Colonic mucosa (tissue), 4 donors: ENCODE measurements at places on chromosomes 3 and 15.
A peak's percentile ranks its signal among the peaks of the same experiment; 100 is the strongest.

DNA sequence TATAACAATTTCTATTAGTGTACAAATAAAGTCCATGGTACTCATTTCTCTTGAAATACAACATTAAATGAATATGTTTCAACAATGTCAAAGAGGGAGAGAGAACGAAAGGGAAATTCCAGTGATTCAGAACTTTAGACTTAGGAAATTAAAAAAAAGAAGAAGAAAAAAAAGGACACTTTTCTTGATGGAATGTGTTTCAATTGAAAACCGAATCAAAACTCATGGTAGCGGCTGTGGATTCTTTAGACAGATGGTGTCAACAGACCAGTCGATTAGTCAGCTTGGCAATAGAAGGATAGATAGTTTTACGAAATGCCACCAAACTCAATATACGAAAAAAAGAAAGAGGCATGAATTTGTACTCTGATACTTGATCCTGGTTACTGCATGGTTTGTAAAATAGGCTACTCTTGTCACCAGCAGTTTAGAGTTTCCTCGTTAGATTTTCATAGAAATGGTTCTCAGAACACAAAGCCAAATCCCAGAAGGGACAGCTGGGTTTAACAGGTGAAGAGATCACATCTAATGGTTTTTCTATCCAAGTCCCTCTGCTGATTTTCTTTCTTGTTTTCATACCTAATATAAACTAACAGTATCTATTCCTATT, 793.5 kb downstream of the ROBO1 start:
- no peak for DNase-seq
- no peak overlapping the region for H3K27ac ChIP-seq
- H3K4me3 ChIP-seq = no peak overlapping the region
- H3K4me1 ChIP-seq = no peaks in the 10 kb centered on the region

DNA sequence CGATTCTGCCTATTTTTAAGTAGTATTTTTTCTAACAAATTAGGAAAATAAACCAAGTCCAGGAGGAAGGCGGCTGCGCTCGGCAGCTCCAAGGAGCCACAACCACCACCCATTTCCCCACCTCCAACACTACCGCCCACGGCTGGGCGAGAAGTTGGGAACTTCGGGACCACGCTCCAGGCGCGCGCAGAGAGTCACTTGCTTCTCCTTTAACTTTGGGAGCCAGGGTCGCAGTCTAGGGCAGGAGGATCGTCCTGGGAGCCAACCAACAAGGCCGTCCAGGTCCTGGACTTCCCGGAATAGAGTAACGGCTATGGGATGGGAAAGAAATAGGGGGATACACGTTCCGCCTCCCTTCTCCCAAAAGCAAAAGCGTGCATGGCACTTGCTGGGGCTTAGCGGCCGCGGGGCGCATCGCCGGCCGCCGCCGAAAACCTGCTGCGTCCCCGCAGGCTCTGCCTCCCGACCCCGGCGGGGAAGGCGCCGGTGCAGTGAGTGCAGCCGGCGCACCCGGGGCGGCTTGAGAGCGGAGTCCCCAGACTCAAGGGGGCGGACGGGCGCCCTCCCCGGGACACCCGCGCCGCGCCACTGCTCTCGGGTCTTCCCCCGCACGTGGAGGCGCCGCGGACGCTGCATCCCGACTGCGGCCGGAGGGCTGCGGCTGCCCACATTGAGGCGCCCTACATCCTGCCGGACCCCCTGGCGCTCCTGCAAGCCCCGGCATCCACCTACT, 699 bp downstream of the MEGF11 start:
- H3K27ac ChIP-seq = no peak overlapping the region
- H3K4me1 ChIP-seq = peaks cover 18% of the 10 kb centered on the region
- peaks cover 56% of the 10 kb centered on the region for H3K27me3 ChIP-seq
- no peaks in the 10 kb centered on the region for H3K36me3 ChIP-seq
- H3K4me3 ChIP-seq = peak overlapping the region; percentile 47
- no peak for DNase-seq

GRCh38 chr3:52529376-52530333, 4.0 kb downstream of the NT5DC2 start:
- H3K36me3 ChIP-seq = no peaks in the 10 kb centered on the region
- DNase-seq = no peak
- no peaks in the 10 kb centered on the region for H3K27me3 ChIP-seq
- H3K27ac ChIP-seq = no peak overlapping the region

DNA sequence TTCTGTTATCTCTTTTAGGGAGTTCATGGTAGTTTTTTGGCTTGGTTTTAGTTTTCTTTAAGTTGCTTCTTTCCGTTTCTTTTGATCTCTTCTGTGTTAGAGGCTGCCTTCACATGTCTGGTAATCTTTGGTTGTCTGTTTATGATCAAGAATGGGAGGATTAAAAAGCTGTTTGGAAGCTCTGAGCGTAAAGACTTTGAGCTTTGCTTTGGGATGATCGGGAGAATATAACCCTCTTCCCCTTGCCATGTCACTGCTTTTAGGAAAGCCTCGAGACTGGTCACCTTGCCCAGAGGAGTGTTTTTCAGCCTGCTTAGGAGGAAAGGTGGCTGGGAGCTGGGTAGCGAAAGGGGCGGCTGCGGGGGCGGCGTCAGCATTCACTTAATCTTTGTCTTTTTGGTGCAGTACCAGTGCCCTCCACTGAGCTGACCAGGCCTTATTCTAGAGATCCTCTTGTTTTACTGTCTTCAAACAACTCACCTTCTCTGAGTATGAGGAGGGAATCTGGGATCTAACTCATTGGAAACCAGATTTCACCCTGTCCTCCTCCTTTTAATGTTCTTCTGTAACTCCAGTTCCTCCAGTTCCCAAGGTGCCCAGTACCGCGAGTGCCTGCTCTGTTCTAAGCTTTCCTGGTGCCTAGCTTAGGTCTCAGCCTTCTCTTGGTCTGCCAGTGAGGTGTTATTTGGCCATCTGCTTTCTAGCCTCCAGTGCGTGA, 15.5 kb downstream of the TATDN2 start:
- peaks cover 2% of the 10 kb centered on the region for H3K36me3 ChIP-seq
- DNase-seq = no peak
- H3K4me3 ChIP-seq = no peak overlapping the region
- no peak overlapping the region for H3K27ac ChIP-seq
- no peaks in the 10 kb centered on the region for H3K27me3 ChIP-seq
- no peaks in the 10 kb centered on the region for H3K4me1 ChIP-seq

DNA sequence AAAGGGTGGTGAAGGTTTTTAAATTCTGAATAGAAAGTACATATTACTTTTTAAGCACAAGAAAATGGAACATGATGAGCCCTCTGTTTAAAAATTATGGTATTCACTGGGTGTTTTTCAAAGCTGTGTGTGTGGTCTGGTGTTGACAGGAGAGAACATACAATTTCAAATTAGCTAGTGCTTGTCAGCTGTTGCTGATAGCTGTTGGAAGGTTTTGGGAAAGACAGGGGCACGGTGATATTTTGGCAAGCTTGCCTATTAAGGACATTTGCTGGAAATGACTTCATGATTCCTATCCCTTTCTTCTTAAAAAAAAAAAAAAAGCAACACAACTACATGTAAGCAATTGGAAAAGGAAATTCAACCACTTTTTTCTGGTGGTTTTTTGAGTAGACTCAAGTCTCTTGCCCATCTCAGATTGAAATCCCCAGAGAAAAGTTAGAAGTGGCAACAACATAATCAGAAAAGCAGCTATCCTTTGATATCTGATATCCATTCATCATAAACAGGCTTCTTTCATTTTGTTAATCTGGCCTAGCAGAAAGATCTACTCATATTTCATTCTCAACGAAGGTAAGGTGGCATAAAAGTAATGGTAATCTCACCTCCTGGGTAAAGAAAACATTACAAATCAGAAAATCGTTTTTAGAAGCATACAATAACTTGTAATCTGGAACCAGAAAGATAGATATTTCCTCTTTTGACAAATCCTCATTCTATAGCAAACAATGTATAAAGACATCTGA, 130.0 kb downstream of the RBMS3 start:
- no peak overlapping the region for H3K4me3 ChIP-seq
- H3K36me3 ChIP-seq = no peaks in the 10 kb centered on the region
- H3K4me1 ChIP-seq = no peaks in the 10 kb centered on the region
- no peak for DNase-seq

GRCh38 chr15:41511899-41512369, 1.7 kb downstream of the LTK start:
- H3K36me3 ChIP-seq = no peaks in the 10 kb centered on the region
- peak; percentile 36 for DNase-seq
- H3K27ac ChIP-seq = no peak overlapping the region
- H3K4me1 ChIP-seq = peaks cover 12% of the 10 kb centered on the region
- H3K4me3 ChIP-seq = peak overlapping the region; percentile 40
- peaks cover 23% of the 10 kb centered on the region for H3K27me3 ChIP-seq

DNA sequence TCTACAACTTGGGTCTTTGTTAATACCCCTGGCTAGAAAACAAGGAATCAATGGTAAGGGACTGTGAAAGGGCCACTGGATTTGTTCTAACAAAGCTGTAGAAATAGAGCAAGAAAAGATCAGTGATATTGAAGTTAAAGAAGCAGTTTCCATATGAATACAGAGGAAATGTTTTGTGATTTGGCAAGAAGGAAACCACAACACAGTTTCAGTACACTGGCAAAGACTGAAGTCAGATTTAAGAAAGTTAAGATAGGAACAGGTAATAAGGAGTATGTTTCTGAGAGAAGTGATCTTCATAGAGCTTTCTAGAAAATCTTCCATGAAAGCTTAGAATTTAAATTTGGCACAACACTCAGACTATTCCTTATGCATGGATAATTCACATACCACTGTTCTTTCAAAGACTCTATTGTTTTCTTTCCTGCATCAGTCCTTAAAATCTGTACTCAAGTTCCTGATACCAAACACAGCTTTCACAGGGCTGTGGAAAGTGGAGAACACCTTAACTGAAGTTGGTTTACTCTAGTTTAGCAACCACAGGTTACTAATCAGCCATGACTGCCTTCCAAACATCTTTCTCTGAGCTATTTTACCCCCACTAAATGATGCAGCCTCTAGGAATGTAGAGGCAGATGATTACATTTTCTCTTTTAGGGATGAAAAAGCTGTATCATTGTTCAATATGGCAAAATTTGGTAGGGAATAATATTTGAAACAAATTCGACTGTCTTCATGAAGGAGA, 32.4 kb upstream of the ALCAM start:
- DNase-seq = no peak
- no peaks in the 10 kb centered on the region for H3K36me3 ChIP-seq
- H3K4me1 ChIP-seq = no peaks in the 10 kb centered on the region
- H3K4me3 ChIP-seq = no peak overlapping the region

- H3K27ac ChIP-seq = no peak overlapping the region
- no peak overlapping the region for H3K4me3 ChIP-seq
- peaks cover 77% of the 10 kb centered on the region for H3K27me3 ChIP-seq
- no peaks in the 10 kb centered on the region for H3K4me1 ChIP-seq
- H3K36me3 ChIP-seq = no peaks in the 10 kb centered on the region
- DNase-seq = peak; percentile 87
Observed at GRCh38 chr15:36883713-36884517, 216.4 kb downstream of the MEIS2 start.

GRCh38 chr15:64686130-64686735, 89.2 kb downstream of the RBPMS2 start:
- peak; percentile 47 for DNase-seq
- no peak overlapping the region for H3K27ac ChIP-seq
- H3K4me1 ChIP-seq = no peaks in the 10 kb centered on the region
- no peak overlapping the region for H3K4me3 ChIP-seq
- no peaks in the 10 kb centered on the region for H3K27me3 ChIP-seq

GRCh38 chr3:179811321-179812095, 158.7 kb downstream of the USP13 start:
- no peaks in the 10 kb centered on the region for H3K27me3 ChIP-seq
- peak; percentile 19 for DNase-seq
- H3K4me3 ChIP-seq = no peak overlapping the region
- no peaks in the 10 kb centered on the region for H3K36me3 ChIP-seq
- no peaks in the 10 kb centered on the region for H3K4me1 ChIP-seq
- H3K27ac ChIP-seq = no peak overlapping the region

- DNase-seq = no peak
- H3K27me3 ChIP-seq = no peaks in the 10 kb centered on the region
- H3K4me3 ChIP-seq = no peak overlapping the region
- H3K27ac ChIP-seq = no peak overlapping the region
Observed at GRCh38 chr3:188383748-188384147, 229.8 kb downstream of the LPP start.

DNA sequence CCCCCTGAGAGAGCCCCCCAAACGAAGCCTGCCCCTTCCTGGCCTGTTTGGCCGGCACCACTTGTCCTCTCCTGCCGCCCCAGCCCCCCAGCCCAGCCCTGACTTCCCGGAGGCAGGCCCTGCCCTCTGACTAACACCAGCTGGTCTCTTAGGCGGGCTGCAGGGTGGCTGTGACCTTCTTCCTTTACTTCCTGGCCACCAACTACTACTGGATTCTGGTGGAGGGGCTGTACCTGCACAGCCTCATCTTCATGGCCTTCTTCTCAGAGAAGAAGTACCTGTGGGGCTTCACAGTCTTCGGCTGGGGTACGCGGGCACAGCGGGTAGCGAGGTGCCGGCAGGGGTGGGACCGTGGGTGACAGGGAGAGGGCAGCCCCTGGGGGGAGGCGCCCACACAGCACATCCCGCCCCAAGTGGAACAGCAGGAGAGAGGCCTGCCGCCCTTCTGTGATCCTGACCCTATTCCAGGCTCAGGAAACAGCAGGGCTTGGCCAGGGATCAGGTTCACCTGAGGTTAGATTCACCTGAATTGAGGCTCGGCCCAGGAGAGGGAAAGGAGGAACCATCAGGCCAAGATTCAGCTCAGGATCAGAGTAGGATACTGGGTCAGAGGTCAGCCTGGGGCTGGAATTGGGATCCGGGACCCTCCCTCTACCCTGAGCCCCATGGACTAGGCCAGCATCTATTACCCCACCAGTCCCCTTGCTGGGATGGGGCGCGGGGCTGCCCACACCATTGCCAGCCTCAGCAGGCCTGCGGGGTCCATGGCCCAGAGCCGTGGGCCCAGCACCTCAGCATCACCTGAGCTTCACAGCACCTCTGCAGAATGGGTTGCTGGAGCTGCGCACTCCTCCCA, 21.9 kb downstream of the PTH1R start:
- peaks cover 16% of the 10 kb centered on the region for H3K27me3 ChIP-seq
- no peaks in the 10 kb centered on the region for H3K36me3 ChIP-seq
- no peak overlapping the region for H3K4me3 ChIP-seq
- no peaks in the 10 kb centered on the region for H3K4me1 ChIP-seq
- no peak overlapping the region for H3K27ac ChIP-seq
- no peak for DNase-seq

DNA sequence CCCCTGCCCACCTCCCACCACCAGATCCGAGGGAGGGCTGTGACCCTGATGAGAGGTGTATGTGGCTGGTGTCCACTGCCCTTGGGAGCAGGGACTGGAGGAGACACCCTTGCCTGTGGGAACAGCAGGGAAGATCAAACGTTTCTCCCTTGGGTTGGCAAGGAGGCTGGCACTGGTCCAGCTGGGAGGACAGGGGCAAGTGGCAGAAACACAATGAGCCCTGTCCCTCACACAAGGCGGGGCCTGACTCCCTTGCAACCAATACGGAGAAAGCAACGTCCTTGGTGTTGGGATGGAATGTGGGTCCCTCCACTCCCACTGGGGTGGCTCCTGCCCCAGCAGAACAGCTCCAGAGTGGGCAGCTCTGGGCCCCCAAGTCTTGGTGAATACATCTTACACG, 5.2 kb downstream of the HYAL2 start:
- DNase-seq = peak; percentile 69
- no peaks in the 10 kb centered on the region for H3K27me3 ChIP-seq
- peaks cover 34% of the 10 kb centered on the region for H3K4me1 ChIP-seq
- H3K4me3 ChIP-seq = no peak overlapping the region
